ENCODE measurements at places on chromosomes 6 and 20.

GRCh38 chr20:2261046-2261485 is 34.7 kb upstream of the TGM3 start:
- DNase-seq = no peak

DNA sequence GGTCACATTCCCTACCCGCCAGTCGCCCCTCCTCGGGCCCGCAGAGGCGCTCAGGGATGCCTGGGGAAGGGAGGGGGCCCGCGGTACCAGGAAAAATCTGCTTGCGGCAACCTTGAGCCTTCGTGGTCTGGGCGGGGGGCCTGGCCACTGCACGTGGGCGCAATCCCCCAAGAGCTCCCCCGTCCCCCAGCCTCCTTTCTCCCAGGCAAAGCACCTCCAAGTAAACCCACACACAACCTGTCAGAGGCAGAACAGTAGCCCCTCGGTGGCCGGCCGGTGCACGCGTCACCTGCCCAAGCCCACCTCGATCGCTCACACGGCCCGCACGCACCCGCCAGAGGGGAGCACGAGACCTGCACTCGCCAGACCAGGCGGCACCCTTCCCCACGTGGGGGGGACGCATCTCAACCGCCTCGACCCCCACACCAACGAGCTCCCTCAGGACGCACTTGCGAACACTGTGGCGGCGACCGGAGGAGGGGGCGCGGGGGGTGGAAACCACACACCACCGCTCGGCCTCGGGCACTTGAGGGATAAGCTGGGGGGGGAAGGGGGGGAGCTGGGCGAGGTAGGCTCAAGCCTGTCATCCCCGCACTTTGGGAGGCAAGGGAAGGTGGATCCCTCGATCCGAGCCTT is 1955.7 kb upstream of the DEFB115 start:
- DNase-seq = no peak

DNA sequence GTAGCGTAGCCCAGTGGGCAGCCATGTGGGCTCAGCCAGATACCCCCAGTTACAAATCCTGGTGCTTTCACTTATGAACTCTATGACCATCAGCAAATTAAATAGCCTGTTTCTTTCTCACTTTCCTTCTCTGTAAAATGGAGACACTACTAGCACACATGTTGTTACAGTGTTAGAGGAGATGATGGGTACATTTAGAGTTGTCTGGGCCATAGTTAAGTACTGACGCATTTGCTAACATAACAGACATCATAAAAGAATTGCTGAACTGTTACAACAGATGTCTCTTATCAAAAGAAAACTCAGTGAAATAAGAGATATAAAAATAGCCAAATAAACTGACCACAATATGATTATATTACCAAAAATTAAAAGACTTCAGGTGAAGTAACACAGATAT is 69.9 kb upstream of the DOK5 start:
- no peak for DNase-seq

GRCh38 chr20:3621111-3621510 is 42.1 kb downstream of the GFRA4 start:
- DNase-seq = no peak

- DNase-seq = no peak
Measured at GRCh38 chr6:114061116-114061515, 90.2 kb upstream of the HDAC2 start.

DNA sequence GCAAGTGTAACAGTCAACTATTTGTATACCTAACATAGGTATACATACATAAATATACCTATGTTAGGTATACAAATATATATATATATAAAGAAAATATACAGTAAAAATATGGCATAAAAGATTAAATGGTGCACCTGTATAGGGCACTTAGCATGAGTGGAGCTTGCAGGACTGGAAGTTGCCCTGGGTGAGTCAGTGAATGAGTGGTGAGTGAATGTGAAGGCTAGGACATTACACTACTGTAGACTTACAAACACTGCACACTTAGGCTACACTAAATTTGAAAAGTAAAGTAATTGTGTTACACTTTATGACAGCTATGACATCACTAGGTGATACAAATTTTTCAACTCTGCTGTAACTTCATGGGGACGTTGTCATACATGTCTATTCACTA is 65.6 kb downstream of the CDC5L start:
- no peak for DNase-seq

GRCh38 chr6:133995296-133995695 is 42.3 kb downstream of the TBPL1 start:
- no peak for DNase-seq

DNA sequence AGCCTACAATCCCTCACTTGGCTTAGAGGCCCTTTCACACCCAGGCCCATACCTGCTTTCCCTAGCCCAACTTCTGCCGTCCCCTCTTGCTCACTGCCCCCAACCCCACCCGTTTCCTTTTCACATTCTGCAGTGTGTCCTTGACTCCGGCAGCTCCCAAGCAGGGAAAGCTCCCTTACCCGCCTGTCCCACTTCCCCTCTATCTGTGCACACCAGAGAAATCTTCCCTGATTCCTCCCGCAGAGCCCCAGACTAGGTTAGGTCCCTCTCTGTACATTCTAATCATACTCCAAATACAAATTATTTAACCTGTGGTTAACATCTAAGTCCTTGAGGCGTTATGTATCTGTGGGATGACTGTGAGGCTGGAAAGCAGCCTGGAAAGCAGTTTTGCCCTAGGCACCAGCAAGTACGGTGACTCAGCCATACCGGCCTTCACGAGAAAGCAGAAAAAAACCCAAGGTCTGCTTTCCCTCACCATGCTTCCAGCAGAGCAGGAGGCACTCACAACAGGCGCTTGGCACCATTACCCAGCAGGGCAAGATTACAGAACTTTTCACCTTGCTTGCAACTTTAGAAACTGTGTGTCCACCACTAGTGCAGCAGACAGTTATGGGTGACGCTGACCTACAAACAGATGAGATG is 22.3 kb downstream of the ELOVL5 start:
- peak; percentile 48 for DNase-seq

DNA sequence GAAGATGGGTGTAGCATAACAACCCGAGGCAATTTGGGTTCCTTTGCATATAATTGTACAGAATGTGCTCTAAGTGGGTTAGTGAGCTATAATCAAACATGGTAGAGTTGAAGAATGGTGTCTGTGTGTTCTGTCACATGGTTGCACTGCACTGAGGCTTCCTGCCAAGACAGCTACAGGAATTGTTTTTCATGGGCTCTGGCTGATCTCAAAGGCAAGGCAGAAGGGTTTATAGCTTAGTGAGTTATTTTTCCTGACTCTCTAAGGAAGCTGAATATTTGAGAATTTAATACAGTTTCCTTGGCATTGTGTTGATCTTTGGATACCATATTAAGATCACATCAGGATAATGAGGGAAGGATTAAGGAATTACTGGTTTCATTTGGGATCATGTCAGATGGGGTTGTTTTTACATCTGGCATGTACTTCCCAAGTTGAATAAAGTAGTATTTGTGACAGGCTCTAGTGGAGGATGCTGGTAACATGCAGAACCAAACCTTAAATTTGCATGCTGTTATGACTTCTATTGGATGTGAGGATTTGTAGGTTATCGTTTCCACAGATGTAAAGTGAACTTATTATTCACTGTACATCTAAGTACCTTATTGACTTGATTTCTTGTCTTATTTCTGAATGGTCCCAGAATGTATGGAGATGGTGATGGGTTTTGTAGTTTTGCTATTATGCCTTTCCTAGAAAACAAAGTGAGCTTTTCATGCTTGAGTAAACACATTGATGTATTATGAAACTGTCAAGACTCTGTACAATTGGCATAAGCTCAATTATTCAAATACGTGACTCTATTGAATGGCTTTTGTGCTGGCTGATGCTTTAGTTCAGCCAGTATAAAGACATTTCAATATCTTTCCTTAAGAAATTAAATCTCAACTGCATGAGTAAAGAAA is 43.3 kb downstream of the LRRC1 start:
- no peak for DNase-seq

GRCh38 chr20:31652917-31653396 is 15.2 kb downstream of the COX4I2 start:
- no peak for DNase-seq
